Effector CD8-positive, alpha-beta T cell (primary cell): ENCODE measurements at places on chromosomes 6 and 20.

DNA sequence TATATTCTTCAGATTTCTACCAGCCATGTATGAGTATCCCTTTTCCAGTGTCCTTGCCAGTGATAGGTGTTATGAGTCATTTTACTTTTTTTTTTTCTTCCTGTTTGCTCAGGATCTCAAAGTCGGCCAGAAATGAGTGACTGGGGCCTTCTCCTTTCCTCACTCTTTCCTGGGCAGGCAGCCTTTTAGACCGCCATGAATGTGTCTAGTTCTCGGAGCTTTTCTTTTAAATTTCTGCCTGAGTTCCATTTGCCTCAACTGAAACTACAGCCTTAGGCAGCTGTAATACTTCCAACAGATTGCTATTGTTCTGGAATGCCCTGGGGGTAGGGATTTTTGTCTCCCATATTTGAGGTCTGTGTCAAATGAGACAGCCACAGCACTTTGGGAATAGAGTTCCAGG, 83.7 kb downstream of the STXBP5 start:
- no peak for DNase-seq

DNA sequence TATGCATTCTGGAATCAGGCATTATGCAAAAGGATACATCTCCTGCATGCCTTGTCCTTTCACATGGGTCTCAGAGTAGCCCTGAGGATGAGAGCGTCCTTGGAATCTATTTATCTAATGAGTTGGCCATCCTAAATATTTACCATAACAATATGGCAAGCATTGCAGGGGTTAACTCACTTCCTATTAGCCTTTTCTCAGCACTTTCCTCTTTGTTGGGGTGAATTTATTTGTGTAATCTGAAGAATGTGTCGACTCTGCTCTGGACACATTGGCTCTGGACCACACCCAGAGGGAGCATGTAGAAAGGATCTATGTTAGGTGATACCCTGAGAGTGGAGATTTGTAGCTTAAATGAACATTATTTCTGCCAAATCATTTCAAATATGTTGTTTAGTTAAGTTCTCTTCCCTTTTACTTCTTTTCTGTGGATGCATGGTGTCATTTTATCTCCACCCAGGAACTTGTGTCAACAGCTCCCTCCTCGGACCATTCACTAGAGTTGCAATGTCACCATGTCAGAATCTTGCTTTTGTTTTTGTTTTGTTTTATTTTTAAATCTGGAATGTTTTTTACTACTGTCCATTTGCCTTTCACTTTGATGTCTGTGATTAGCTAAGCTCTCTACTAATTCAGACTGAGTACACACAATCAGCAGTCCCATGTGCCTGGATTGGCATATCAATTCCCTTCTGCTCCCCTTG, 757.0 kb upstream of the MMS22L start:
- DNase-seq = no peak

- no peak for DNase-seq
Measured at GRCh38 chr6:20444786-20445271, 43.1 kb downstream of the E2F3 start.

GRCh38 chr6:144029452-144029851, 21.4 kb upstream of the PLAGL1 start:
- DNase-seq = no peak

DNA sequence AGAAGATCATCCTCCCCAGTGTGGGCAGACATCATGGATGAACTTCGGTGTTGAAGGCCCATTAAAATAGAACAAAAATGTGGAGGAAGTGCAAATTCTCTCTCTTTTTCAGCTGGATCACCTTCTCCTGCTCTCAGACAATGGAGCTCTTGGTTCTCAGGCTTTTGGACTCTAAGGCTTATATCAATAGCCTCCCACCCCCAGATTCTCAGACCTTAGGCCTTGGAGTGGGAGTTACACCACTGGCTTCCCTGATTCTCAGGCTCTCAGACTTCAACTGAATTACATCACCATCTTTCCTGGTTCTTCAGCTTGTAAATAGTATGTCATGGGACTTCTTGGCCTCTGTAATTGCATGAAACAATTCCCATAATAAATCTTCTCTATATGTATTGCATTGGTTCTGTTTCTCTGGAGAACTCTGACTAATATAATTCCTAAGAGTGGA, 36.6 kb downstream of the NSFL1C start:
- DNase-seq = no peak

DNA sequence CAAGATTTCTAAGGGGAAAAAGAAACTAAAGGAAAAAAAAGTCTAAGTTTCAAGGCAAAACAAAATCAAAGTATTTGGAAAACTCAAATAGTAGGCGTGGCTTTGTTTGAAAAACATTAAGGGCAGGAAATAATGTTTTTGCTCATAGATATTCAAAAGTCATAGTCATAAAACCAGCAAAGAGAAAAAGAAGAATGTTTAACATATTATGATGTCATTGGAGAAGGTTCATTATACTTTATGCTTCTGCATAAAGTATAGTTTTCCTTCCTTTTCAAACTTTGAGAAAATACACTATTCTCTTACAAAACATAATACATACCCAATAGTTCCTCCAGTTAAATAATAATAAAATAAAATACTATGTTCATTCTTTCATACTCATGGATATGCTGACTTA, 13.7 kb downstream of the USP49 start:
- no peak for DNase-seq

DNA sequence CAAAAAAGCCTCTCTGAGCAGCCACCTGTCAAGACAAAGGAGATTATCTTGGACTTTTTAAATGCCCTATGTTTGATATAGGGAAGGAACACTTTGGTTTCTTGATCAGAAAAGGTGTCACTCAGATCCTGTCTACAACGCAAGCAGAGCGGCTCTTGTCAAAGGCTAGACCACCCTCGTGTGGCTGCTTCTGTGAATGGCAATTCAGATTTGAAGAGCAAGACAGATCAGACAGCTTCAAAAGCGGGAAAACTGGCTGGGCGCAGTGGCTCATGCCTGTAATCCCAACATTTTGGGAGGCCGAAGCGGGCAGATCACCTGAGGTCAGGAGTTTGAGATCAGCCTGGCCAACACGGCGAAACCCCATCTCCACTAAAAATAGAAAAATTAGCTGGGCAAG, 10.1 kb upstream of the NXT1 start:
- DNase-seq = no peak

- no peak for DNase-seq
Measured at GRCh38 chr20:32163951-32164350, 43.6 kb downstream of the PLAGL2 start.

DNA sequence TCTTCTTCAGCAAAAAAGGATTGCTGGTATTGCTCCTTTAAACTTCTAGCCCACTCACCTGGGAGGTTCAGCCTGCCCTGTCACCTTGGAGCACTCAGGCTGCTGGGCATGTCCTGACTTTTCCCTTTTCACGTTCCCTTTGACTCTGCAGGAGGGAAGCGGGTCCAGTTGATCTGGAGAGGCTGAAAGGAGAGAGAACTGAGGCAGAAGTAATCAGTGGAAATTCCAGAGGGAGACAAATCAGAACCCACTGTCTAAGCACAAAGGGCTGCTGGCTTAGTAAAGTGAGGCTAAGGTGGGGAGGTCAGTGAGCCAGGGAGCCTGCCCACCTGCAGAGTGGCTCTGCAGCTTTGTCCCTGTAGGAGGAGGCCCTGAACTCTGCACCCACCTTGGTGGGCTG, 9.7 kb upstream of the SYNDIG1 start:
- DNase-seq = no peak

DNA sequence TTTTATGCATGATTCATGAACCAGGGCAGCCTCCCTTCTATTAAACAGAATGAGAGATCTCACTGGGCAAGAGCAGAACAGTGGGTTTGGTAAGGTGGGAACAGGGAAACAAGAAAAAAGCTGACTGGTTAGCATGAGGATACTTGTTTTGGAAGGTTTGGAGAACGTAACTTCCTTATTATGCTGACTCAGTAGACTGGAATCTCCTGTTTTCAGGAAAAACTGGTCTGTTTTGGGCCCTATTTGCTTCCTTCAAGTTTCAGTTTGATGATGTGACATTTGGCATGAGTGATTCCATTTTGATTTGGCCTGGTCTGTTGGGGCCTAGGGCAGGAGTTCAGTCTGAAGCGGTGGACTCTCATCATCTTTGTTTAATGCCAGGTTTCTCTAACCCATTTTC, 172.0 kb downstream of the MYLK4 start:
- no peak for DNase-seq

DNA sequence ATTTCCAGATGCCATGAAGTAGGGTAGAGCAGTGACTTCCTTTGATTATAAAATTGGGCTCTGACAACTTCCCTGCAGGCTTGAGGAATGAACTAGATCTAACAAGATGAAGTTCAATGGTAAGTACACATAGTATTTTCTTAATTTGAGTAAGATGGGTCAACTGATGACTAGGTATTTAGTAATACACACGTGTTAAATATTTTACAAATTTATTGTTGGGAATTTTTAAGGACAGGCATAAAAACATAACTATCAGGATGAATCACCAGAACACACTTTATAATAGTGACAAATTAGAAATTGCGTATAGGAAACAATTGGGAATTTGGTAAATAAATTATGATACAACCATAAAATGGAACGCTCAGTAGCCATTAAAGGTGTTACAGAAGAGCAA, 762.4 kb upstream of the SLC35B3 start:
- DNase-seq = no peak

DNA sequence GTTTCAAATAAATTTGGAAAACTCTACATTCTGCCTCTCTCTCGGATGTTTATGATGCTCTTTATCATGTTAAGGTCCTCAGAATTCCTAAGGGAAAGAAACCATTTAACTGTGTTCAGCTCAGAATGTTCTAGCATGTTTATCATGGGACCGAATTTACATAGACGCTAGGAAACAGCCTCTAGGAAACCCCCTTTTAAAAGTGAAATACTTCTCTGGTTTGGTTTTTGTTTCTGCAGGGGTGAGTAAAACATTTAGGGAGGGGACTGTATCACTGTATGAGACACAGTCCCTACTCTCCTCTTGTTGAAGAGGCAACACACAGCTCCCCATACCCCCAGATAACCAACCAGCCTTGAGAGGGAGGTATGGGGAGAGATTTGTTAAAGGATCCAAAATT, 267.6 kb upstream of the SUPT3H start:
- no peak for DNase-seq

GRCh38 chr6:159038914-159039884, 5.6 kb downstream of the TAGAP start:
- no peak for DNase-seq

- no peak for DNase-seq
Measured at GRCh38 chr20:58198901-58199355, 29.5 kb downstream of the ANKRD60 start.

GRCh38 chr20:57223648-57224489, 42.6 kb downstream of the BMP7 start:
- DNase-seq = no peak

- DNase-seq = no peak
Measured at GRCh38 chr6:167543602-167544497, 219.0 kb downstream of the TTLL2 start.

GRCh38 chr6:144400321-144400720, 115.2 kb downstream of the UTRN start:
- DNase-seq = no peak

- no peak for DNase-seq
Measured at GRCh38 chr20:45792317-45793118, 764 bp downstream of the DNTTIP1 start.

DNA sequence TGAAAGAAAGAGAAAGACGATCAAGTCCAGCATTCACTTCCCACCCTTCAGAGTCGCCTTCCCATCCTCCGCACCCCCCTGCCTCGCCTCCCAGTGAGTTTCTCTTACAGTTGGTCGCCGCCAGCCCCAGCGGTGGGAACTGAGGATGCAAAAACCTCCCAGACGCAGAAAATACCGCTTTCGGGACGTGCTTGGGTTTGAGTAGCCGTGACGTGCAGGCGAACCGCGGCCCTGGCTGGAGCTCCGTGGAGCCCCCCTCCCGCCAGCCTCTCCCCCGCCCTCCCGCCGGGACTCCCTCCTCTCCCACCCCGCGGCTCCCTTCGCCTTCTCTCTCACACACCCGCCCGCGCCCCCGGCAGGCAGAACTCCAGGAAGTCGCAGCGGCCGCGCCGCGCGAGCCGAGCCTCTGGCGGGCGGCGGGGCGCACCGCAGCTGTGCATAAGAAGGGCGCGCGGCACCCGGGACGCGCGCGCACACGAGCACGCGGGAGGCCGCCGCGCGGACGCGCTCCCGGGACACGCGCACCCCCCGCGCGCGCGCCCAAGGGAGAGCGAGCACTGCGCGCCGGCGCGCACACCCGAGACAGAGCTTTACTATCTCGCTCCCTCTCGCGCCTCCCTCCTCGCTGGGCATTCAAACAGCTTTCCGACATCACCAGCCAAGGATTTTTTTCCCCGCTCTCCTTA, at the start of gene ADGRB3:
TSS of gene ADGRB3 (plus strand) at position 557 of the 686 bp plus-strand sequence. CDS start 3,394 bp downstream, outside the sequence.
- no peak for DNase-seq

DNA sequence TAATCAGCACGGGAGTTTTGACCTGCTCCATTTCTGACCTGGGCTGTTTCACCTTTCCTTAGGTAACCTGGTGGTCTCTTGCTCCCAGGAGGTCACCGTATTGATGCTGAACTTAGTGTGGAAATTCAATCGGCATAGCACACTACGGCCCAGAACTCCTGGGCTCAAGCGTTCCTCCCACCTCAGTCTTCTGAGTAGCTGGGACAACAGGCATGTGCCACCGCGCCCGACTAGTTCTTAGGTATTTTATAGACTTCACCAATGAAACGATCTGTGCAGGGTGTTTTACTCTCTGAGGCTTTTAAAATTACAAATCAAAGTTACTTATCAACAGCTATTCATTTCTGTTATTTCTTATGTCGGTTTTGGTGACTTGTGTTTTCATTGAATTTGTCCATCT, 42.1 kb downstream of the ATG5 start:
- no peak for DNase-seq

GRCh38 chr6:112259337-112259675, 4.9 kb upstream of the LAMA4 start:
- DNase-seq = no peak

- DNase-seq = no peak
Measured at GRCh38 chr20:10654630-10655029, 19.2 kb downstream of the JAG1 start.

- no peak for DNase-seq
Measured at GRCh38 chr6:130202782-130203181, 20.0 kb downstream of the SAMD3 start.

DNA sequence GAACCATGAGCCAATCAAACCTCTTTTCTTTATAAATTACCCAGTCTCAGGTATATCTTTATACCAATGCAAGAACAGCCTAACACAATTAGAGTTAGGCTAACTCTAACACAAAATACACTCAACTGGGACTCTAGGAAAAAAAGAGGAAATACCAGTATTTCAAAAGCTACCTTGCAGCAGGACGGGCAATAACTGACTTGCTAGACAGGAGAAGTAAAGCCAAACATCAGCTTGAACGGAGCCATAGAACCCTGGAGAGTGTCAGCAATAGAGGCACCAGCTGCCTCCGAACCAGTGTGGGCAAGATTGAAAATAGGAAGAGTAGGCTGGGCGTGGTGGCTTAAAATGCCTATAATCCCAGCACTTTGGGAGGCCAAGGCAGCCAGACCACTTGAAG, 162.0 kb upstream of the SOX4 start:
- no peak for DNase-seq

GRCh38 chr20:22682381-22682780, 98.0 kb upstream of the FOXA2 start:
- DNase-seq = no peak
